CD4-positive, alpha-beta T cell treated with Interleukin-2 at 100 ng/mL for 4 hours (primary cell): ENCODE measurements at places on chromosomes 3 and 15.

DNA sequence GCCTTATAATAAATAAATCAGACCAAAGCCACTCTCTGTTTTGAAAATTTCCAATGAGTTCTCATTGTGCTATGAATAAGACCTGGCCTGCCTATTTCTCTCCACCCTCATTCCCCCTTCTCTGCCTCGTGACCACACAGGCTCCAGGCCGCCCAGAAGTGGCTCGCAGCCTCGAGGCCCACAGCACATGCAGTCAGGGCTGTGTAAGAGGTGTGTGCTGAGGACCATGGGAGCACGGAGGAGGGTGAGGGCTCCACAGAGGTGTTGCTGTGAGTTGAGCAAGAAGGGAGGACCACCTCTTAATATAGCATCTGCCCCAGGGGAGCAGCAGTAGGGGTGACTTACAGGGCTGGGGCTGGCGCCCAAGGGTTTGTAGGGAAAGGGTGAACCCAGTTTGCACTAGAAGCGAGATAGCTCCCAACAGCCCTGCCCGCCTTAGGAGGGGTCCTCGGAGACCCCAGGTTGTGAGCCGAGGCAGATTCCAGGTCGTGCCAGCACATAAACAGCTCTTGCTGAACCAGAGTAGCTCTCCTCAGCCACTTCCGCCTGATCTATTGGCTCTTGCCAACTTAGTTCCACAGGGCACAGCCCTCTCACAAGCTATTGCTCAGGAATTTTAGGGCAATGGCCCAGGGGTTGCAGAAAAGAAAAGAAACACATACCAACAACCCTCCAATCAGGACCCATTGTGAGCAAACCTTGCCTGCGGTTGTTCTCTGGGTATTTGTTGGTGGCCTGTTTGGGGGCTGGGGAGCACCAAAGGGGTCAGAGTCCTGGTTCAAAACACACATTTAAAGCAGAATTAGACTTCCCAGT, 117.7 kb downstream of the MYLK start:
- DNase-seq: no peak

GRCh38 chr3:111936191-111936841, 42.5 kb upstream of the ABHD10 start:
- no peak for DNase-seq

DNA sequence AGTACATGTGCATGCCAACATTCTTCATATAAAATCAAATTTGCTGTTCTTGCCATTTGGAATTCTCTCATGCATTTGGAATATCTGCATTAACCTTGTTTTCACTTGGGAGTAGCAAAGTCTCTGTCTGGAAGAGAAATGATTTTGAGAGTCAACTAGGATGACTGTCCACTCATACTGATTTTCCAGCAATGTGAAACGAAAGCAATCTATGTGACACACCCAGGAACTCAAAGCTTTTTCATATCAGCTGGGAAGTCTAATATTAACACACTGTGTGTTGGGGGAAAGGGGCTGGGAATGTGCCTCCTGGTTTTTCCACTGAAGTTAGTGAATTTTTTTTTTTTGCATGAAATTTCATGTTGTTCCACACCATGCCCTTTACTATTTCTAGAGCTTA, 124.9 kb downstream of the DUT start:
- no peak for DNase-seq

DNA sequence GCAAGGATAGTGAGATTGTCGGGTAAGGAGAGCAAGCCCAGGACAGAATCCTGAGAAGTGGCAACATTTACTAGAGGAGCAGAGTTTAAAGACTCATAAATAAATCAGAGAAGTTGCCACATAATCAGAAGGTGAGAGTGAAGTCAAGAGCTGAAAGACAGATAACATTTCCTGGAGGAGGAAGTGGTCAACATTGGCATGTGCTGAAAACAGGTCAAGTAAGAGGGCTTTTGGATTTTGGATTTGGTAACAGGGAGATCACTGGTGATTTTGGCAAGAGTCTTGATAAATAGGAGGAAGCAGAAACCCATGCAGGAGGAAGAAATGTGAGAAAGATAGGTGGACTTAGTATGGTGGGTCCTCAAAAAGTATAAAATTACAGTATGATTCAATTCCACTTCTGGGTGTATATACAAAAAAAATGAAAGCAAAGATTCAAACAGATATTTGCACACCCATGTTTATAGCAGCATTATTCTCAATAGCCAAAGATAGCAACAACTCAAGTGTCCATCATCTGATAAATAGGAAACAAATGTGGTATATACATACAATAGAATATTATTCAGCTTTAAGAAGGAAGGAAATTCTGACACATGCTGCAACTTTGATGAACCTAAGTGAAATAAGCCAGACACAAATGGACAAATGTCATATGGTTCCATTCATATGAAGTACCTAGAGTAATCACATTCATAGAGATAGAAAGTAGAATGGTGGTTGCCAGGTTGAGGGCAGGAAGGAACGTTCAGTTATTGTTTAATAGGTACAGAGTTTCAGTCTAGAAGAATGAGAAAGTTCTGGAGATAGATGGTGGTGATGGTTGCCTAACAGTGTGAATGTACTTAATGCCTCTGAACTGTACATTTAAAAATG, 27.3 kb upstream of the MBNL1 start:
- DNase-seq: peak; percentile 40

DNA sequence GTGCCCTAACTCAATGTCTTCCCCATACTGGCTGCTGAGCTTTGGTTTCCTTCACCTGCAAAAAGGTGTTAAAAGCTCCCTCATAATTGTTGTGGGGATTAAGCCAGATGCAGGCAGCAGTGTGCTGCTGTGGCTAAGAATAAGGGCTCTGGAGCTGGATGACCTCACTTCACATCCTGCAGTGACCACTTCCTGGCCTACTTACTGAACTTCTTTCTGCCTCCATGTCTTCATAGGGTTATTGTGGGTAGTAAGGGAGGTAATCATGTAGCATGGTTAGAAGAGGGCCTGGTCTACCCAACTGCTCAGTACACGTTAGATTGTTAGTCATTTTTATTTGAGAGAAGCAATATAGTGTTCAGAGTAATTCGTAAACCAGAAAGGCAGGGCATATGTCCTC, 18.4 kb downstream of the GYG1 start:
- DNase-seq: peak; percentile 64

DNA sequence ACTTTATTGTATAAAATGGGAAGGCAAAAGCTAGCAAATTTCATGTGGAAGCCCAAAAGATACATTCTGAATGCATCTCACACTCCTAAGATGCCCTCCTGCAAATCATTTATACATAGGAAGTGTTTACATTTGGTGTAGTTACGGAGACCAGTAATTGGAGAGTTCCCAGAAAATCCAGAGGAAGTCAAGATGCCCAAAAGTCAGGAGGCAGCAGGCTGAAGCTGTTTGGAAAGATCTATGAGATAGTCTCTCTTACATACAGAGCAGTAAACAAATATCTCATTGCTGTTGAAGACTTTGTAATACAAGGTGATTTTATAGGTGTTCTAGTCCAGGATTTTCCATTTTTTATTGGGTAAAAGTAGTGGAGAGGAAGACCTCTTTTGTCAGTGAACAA, 8.8 kb downstream of the KLHL24 start:
- DNase-seq: no peak

GRCh38 chr15:50627351-50628055, 59.1 kb downstream of the TRPM7 start:
- no peak for DNase-seq

DNA sequence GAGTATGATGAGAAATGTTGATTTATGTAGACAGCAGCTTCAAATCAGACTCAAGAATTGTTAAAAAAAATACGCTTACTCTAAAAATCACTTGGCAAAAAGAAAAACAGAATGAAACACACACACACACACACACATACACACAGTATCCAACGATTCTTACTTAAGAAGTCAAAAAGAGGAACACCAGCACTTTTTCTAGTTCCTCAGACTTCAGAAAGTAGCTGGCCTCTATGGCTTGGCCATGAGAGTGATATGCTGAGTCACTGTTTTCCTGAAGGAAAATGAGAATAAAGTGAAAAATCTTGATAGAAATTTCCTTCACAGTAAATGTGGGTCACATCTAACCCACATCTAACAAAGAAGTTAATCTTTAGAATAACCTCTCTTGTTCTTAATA, 22.1 kb downstream of the CNTN3 start:
- DNase-seq: no peak

GRCh38 chr15:78394981-78395616, 42.9 kb upstream of the IREB2 start:
- DNase-seq: no peak

GRCh38 chr3:47007482-47008233, 28.2 kb downstream of the NBEAL2 start:
- no peak for DNase-seq

DNA sequence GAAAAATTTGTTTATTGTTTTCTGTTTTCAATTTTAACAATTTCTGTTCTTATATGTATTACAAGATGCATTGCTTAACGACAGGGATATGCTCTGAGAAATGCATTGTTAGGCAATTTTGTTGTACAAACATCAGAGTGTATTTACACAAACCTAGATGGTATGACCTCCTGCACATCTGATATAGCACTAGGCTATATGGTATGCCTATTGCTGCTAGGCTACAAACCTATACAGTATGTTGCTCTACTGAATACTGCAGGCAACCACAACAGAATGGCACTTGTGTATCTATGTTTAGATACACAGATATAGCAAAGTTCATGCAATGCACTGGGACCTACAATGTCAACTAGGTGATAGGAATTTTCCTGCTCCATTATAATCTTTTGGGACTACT, 70.1 kb downstream of the SUCNR1 start:
- no peak for DNase-seq

DNA sequence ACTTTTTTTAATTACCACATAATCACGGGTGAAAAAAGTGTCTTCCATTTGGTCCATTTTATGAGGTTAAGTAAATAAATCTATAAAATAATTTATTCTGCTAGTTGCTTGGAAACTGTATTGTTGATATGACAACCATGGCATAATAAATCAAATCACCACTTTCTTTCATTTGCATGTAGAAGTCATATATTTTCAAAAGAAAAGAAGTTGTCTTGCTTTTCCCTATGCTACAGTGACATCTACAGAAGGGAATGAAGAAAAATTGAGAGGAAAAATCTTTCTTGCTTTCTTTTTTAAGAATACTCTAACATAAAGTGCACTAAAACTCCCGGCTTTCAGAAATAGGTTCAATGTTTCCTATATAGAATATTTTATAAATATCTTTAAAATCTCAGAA, 228.5 kb downstream of the ZBBX start:
- no peak for DNase-seq

DNA sequence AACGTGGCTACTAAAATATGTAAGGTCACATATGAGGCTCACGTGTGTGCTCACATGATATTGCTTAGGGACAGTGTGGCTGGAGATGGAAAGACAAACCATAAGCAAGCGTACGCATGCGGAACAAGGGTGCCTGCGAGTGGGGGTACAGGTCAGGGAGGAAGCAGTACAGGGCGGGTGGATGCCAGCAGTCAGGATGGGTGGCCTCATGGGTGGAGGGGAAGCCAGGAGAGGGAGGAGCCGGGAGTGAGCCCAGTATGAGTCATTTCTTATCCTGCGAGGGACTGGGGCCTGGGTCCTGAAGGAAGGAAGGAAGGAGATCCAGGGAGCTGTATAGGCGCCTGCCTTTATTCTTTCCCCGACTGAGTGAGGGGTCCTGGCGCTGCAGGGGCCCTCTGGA, 42.0 kb upstream of the CGNL1 start:
- no peak for DNase-seq

DNA sequence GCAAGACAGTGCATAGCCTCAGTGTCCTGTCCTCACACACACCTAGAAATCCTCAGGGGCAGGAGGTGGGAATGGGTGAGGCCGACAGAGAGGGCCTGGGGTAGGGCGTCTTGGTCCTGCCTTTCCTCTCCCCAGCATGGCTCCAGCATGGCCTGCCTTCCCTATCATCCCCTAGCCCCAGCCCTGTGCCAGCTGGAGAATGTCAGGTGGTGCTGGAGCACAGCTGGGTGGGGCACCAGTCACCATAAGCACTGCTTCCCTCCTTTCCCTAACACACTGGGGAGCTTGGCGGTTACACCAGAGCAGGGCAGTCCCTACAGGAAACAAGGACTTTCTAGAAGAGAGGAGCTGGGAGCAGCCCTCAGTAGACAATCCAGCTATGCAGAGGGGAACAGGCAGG, 236.8 kb downstream of the KLF13 start:
- no peak for DNase-seq

DNA sequence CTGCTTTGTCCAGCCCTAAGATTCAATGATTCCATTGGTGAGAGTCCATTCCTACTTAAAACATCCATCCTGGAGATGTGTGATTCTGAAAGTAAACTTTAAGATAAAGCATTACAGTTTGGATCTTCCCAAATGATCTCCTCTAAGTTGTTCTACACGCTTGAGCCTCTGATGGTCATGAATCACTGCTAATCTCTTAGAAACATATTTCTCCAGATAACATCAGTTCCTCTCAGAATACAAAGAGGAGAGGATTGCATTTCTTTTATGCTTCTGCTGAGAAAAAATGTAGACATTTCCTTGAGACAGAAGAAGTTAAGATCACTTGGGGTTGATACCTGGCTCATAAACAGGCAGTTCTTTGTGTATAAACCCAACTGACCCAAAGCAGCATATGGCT, 281.2 kb upstream of the DPH6 start:
- DNase-seq: no peak

DNA sequence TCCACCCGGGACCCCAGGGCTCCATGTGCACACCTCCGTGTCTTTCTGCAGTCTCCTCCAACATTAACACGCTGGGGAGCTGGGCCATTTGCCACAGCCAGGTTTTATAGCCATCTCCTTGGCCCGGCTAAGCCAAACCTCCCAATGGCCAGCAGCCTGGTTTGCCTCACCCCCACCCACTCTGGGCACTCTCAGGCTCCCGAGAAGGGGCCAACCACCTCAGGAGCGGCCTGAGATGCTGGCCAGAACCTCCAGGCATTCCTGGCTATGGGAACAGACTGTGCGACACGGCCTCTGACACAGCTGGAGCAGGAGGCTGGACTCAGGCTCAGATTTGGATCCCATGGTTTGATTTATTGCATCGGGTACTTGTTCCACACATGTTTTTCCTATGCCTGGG, 289.7 kb downstream of the RPLP1 start:
- DNase-seq: no peak

GRCh38 chr3:187979564-187979963, 174.4 kb upstream of the LPP start:
- DNase-seq: peak; percentile 40

DNA sequence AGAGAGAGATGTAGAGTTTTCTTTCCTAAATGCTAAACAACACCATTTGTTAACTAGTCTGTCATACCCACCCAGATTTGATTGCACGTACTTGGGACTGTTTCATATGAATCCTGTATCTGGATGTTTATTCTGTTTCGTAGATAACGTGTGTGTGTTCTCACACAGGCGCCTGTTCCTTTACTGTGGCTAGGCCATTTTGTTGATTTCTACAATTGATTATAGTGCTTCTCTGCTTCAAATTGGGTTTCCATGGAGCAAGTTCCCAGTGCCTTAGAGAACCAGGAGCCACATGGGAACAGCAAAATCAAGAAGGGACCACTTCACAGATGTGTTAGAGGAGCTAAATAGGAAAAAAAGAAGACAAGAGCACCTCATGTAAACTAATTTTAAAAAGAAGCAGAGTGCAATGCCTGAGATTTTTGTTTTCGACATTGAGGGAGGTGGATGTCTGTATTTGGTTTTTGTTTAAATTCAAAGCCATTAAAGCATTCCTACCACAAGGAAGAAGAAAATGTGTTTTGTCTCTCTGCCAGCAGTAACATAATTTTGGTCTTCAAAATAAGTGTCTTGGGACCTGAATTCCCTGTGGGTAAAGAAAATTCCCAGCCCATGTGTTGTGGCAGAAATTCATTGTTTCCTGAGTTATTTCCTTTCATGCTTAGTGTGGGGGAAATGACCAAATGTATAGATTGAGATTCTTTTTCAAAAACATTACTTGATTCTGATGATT, 424.0 kb upstream of the C2CD4B start:
- DNase-seq: no peak

- no peak for DNase-seq
Observed at GRCh38 chr15:55627730-55628368, 39.7 kb upstream of the PYGO1 start.
